Fibroblast of skin of scalp (primary cell): ENCODE measurements at places on chromosomes 4 and X.

GRCh38 chr4:121049072-121049599 lies 23.2 kb downstream of the NDNF start:
- no peak for DNase-seq

- DNase-seq, result peak; percentile 92
These were observed 2.9 kb downstream of the MAML3 start for GRCh38 chr4:140150886-140151698.

- DNase-seq, result peak; percentile 58
These were observed 28.4 kb upstream of the TNIP3 start for GRCh38 chr4:121192480-121192879.

- no peak for DNase-seq
These were observed 132.1 kb downstream of the PWWP3B start for GRCh38 chrX:106300239-106300638.

DNA sequence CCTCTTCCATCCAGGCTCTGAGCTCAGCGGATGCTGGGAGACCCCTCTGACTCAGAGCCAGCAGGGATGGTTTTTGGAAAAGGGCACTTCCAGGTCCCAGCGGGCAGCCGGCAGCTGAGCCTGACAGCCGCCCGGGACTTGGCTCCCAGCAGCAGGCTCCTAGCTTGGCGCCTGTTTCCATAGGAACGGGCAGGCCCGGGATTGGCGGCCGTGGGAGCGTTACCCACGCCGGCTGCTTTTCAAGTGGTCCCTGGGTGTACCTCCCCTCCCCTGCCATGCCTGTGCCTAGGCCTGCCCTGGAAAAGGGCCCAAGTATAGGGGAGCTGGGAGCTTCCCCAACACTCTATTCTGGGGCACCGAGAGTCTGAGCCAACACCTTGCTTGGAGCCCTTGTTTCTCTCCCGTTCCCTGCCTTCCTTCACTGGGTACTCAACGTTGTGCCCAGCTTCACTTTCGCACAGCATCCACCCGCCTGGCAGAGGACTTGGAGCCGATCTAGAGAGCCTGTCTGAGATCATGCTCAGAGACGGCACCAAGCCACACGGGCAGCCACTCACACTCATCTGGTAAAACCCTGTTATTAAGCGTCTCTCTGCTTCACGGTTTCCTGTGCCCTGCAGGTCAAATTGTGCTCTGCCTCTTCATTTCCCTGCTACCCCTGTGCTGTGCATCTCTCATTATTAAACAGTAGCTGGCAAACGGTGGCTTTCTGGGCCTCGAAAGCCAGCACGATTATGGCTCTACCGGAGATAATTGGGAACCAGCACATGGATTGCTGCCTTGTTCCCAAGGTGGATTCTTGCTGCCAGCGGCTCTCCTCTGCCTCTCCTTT lies 521.5 kb downstream of the BCOR start:
- DNase-seq, result no peak

DNA sequence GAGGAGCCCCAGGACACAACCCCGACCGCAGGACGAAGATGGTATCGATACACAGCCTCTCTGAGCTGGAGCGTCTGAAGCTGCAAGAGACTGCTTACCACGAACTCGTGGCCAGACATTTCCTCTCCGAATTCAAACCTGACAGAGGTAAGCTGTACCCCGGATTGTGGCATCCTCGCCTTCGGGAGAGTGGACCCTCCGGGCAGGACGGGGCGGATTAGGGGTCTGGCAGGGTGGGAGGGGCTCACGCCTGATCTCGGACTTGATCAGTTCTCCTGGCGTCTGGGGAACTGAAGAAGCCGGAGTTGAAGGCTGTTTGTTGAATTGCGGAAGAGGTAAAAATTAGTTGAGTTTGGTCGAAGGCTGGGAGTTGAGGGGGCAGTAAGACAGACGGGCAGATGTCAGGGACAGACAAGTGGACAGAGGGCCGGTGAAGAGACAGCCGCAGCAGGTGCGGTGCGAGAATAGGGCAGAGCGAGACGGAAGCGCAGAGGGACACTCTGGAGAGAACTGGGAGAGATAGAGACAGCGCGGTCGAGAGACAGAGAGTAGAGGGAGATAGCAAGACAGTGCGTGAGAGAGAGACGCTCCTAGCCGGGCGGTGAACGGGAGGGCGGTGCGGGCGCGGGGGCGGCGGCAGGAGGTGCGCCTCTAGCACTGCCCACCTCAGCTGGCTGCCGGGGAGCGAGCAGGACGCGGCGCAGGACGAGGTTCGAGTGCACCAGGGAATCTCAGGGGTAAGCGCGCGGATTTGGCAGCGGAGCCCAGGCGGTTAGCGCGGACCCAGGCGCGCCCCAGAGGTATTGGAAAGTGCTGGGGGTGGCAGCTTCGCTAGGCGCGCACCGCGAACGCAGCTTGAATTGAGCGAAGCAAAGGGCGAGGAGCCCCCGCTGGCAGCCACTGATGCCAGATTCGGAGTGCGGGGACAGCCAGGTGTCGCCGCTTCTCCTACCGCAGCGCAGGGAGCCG lies 23.9 kb downstream of the ARHGAP36 start:
- no peak for DNase-seq

DNA sequence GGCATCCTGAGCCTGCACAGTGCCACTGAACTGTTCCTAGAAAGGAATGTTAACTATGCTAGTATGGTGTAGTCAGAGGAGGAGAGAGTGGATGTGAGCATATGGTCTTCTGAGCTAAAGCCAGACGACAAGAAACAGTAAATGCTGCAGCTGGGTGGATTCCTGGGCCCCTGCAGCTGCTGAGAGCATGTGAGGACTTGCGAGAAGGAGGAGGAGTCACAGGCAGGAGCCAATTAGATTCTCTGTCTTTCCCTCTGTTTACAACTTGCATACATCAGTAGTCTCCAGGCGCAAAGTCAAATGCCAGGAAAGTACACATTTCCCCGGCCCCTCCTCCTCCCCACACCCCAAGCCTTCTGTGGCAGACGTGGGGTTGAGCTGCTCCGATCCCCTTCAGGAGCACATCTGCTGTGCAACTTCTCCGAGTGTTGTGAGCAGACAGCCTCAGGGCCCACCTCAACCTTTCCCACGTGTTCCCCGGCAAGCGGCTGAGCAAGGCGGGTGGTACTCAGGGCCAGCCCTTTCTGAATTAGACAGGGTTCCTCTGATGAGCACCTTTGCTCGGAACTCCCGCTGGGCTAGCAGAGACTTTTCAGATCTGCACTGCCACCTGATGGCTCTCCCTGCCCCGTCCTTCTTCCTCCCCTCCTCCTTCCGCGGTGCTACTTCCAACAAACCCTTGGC lies 108.7 kb upstream of the ATP6AP2 start:
- peak; percentile 66 for DNase-seq

GRCh38 chr4:139511320-139511719 lies 44.7 kb downstream of the SETD7 start:
- peak; percentile 21 for DNase-seq

DNA sequence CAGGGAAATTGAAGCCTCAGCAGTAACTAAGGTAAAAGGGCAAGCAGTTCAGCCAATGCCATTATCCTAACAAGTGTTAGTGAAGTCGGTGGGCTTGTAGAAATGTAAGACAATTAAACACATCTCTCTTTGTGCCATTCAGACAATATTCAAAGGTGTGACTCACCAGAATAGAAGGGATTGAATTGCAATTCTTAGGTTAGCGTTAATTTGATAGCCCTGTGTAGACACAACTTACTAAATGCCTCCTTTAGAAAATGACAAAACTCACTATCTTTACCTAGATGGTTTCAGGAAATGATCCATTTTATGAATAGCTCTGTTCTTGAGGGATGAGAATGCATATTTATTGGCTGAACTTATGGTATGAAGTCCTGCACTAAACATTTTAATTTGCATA lies 35.2 kb downstream of the RPA4 start:
- DNase-seq, result no peak

- DNase-seq, result no peak
These were observed 48.1 kb upstream of the HMX1 start for GRCh38 chr4:8919651-8920288.

GRCh38 chrX:107725761-107726555 lies 49.6 kb downstream of the TSC22D3 start:
- DNase-seq, result no peak

- peak; percentile 24 for DNase-seq
These were observed 192.9 kb downstream of the ARHGAP10 start for GRCh38 chr4:147924604-147925412.

- DNase-seq, result peak; percentile 55
These were observed 168.4 kb upstream of the GK2 start for GRCh38 chr4:79576429-79576753.

GRCh38 chr4:89216866-89217265 lies 90.7 kb downstream of the GPRIN3 start:
- no peak for DNase-seq

- DNase-seq, result peak; percentile 78
These were observed 97.4 kb upstream of the MYOZ2 start for GRCh38 chr4:119038116-119038841.

GRCh38 chrX:133627673-133628072 lies 212.4 kb upstream of the GPC4 start:
- no peak for DNase-seq

- no peak for DNase-seq
These were observed 17.4 kb upstream of the AFAP1 start for GRCh38 chr4:7956934-7957656.

DNA sequence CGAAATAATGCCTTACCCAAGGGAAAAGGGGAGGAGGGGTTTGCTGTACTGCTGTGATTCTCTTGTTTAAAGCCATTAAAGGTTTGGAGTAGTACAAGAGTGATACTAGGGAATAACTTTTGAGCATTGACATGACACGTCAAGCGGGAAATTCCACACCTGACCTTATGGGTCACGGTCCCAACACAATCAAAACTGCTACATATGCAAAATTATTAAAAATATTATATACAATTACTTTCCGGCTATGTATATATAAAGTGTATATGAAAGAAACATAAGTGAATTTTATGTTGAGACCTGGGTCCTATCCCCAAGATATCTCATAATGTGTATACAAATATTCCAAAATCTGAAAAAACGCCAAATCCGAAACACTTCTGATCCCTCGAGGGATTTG lies 21.0 kb downstream of the FNIP2 start:
- no peak for DNase-seq

DNA sequence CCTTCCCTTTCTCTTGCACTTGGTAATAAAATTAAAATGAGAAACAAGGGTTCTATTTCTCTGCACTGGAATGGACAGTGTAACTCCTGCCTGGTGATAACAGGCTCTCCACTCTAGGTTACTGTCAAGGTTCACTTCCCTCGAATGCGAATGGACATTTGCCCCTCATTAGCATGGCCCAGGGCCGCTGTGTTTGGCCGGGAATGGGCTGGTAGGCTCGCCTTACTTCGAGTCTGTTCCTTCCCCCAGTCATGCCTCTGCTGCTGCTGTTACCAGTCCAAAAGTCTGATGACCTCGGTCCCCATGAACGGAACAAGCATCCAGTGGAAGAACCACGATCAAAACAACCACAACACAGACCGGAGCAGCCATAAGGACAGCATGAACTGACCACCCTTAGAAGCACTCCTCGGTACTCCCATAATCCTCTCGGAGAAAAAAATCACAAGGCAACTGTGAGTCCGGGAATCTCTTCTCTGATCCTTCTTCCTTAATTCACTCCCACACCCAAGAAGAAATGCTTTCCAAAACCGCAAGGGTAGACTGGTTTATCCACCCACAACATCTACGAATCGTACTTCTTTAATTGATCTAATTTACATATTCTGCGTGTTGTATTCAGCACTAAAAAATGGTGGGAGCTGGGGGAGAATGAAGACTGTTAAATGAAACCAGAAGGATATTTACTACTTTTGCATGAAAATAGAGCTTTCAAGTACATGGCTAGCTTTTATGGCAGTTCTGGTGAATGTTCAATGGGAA lies 61.5 kb downstream of the EDNRA start:
- DNase-seq, result peak; percentile 18

GRCh38 chr4:99821918-99822503 lies 5.4 kb downstream of the DAPP1 start:
- no peak for DNase-seq

GRCh38 chr4:101807351-101807750 lies 16.8 kb downstream of the BANK1 start:
- DNase-seq, result no peak

DNA sequence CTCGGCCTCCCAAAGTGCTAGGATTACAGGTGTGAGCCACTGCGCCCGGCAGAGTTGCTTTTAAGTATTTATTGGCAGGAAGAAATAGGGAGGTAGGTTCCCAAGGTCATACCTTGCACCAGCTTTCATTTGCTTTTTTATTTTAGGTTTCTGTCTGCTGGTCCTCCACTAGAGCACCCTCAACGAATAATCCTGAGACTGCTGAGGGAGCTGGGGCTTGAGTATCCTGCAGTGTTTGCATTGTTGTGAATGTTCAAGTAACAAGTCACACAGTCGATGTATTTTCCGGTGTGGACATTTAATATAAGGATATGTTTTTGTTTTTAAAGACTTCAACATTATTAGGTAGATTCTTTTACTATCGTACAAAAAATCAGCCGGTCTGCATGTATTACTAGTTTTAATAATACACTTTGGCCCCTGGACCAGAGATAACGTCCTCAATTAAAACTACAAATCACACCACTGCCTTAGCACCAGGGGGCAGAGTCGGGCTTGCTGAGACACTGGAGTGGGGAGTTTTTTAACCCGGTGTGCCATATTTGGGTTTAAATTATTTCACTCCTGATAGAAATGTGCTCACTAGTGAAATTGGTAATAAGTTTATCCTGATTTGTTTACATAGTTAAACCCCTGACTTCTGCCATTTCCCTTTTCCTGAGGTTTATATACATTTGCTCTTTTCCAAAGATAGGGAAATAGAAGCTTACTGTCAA lies 11.6 kb downstream of the SMIM20 start:
- peak; percentile 46 for DNase-seq

DNA sequence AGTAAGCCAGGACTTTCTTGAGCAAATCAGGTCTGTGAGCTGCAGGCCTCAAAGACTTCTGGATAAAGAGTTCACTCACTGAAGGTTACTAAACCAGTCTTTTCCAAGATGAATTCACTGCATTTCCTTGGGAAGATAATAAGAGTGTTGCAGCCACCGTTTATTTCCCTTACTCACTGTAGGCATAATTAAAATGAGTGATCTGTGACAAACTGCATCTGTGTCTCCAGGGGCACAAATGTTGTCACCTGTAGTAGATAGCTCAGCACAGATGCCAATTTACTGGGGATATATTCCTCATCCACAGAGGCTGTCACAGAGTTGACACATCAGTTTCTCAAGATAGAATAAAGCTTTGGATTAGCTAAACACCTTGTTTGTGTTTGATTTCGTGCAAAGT lies 580.2 kb downstream of the SPRY1 start:
- DNase-seq, result no peak

GRCh38 chrX:119067023-119067739 lies 5.6 kb upstream of the CT47C1 start:
- peak; percentile 46 for DNase-seq

DNA sequence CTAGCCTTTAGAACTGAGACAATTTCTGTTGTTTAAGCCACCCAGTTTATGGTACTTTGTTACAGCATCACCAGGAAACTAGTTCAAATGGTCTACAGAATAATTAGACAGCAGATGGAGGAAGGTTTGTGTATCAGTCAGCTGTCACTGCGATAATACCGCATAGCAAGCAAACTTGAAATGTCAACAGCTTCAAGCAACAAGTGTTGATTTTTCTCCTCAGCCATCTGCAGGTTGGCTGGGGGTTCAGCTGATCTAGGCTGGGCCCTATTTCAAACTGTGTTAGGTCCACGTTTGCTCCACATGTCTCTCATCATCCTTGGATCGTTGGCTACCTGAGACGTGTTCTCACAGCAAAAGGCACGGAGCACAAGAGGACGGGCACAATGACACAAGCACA lies 19.2 kb upstream of the PHEX start:
- no peak for DNase-seq

- no peak for DNase-seq
These were observed 234.1 kb upstream of the GIMD1 start for GRCh38 chr4:106602711-106603110.

GRCh38 chrX:48689208-48689920 lies 5.8 kb downstream of the WAS start:
- no peak for DNase-seq
